Hypothalamus (tissue), 51 donors: ENCODE measurements at places on chromosomes 16 and 17.

GRCh38 chr16:28935924-28936783 lies 4.4 kb downstream of the CD19 start:
- DNase-seq, result no peak

- no peak for DNase-seq
Measured at GRCh38 chr16:72837846-72838585, 209.9 kb downstream of the ZFHX3 start.

GRCh38 chr17:67620636-67621035 lies 97.1 kb upstream of the NOL11 start:
- no peak for DNase-seq

- no peak for DNase-seq
Measured at GRCh38 chr16:12680531-12680930, 123.2 kb downstream of the CPPED1 start.

DNA sequence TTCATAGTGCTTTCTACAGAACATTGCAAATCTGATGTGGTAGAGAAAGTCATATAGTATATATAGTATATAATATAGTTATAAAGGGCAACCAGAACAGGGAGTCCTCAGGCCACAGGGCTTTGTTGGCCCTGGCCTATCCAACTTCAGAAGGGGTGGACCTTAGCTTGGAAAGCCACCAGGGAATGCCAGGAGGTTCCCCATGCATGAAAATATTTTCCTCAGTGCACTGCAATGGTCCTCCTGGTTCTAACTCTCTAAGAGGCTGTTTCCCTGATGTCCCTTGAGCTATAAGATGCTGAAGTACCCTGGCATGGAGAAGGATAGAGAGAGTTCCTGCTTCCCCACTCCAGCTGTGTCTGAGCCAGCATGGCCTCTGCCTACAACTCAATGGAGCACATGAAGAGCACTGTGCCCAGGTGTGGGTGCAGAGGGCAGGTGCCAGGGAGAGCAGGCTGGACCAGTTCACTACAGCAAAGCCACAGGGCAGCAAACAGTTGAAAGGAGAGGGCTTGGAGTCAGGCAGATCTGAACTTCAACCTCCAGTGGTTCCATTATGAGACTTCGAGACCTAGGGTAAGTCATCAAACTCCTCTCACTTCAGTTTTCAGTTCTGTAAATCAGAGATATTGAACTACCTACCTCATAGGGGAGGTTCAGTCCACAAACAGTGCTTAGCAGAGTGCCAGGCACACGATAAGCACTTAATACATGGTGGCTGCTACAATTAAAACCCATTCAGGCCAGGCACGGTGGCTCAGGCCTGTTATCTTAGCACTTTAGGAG lies 183.1 kb downstream of the SALL1 start:
- DNase-seq, result no peak

GRCh38 chr16:7116734-7117133 lies 215.9 kb upstream of the RBFOX1 start:
- DNase-seq, result no peak
